ENCODE measurements at places on chromosomes 11 and 22.

GRCh38 chr11:77211594-77212251 lies 83.7 kb downstream of the MYO7A start:
- DNase-seq, result no peak

DNA sequence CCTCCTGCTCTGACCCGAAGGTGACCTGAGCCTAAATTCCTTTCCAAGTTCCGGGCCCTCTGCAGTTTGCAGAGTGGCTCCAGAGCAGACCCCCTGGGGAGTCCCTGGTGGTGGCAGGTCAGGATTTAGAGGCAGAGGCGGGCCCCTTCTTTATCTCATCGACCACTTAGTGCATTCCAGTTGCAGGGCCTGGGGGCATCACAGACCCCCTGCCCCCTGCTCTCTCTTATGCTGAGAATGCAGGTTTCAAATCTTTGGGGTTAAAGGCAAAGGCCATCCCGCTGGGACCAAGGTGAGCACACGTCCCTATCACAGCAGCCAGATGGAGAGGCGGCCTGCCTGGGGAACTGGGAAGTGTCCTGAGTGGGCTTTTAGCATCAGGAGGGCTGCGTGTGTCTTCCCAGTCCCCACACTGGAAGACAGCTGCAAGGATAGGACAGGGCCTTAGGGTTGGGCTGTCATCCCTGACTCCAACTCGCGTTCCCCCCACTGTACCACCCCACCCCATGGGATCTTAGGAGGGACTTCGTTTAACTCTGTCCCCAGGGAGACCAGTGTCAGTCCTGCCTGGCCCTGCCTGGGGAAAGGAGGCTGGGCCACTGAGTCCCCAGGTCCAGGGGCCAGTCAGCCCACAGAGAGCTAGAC lies 11.3 kb downstream of the DERL3 start:
- no peak for DNase-seq

DNA sequence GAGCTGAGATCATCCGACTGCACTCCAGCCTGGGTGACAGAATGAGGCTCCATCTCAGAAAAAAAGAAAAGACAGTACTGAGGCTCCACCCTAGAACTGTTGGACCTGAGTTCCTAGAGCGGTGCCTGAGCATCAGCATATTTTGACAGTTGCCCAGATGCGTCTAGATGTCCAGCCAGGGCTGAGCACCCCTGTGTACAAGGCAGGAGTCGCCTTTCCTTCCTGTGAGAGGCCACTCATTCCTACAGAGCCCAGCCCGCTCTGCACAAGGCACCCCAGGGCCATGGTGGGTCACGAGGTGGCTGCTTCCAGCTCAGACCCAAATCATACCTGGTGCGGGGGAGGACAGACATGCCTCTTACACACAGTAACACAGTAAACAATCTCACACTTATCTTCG lies 15.9 kb downstream of the SAMM50 start:
- no peak for DNase-seq

DNA sequence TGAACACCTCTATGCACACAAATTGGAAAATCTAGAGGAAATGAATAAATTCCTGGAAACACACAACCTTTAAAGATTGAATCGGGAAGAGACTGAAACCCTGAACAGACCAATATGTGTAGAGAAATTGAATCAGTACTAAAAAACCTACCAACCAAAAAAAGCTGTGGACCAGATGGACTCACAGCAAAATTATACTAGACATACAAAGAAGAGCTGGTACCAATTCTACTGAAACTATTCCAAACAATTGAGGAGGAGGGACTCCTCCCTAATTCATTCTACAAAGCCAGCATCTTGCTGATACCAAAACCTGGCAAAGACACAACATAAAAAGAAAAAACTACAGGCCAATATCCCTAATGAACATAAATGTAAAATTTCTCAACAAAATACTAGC lies 54.4 kb upstream of the SEZ6L start:
- DNase-seq, result no peak

- no peak for DNase-seq
These were observed 85.5 kb downstream of the KCNQ1 start for GRCh38 chr11:2530131-2530854.

DNA sequence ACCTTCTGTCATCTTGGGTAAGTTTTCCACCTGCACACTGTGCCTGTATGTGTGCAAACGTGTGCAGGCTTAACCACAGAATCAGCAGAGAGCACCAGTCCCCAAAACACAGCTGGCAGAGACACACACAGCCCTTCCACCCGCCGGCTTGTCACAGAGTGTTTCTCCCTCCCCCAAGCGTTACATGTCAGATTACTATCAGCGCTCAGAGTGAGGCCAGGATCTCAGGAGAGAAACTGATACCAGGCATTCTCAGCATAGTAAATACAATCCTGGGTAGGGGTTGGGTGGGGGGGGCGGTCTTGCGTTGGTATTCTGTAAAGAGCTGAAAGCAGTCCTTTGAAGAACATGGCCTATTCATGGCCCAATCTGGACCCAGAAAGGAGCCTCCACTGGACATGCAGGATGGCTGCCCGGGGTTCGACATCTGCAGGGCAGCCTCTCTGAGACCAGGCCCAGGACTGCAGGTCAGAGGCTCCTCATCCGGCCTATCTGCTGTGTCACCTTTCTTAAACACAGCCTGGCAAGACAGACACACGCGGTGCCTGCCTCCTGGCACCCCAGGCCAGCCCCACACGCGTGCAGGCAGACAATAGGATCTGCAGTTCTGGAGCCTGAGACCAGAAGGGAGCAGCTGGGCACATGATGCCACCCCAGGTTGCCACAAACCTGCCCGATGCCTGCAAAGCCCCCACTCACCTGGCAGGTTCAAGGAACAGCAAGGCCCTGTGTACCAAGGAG lies 1.7 kb downstream of the OSBPL5 start:
- no peak for DNase-seq

DNA sequence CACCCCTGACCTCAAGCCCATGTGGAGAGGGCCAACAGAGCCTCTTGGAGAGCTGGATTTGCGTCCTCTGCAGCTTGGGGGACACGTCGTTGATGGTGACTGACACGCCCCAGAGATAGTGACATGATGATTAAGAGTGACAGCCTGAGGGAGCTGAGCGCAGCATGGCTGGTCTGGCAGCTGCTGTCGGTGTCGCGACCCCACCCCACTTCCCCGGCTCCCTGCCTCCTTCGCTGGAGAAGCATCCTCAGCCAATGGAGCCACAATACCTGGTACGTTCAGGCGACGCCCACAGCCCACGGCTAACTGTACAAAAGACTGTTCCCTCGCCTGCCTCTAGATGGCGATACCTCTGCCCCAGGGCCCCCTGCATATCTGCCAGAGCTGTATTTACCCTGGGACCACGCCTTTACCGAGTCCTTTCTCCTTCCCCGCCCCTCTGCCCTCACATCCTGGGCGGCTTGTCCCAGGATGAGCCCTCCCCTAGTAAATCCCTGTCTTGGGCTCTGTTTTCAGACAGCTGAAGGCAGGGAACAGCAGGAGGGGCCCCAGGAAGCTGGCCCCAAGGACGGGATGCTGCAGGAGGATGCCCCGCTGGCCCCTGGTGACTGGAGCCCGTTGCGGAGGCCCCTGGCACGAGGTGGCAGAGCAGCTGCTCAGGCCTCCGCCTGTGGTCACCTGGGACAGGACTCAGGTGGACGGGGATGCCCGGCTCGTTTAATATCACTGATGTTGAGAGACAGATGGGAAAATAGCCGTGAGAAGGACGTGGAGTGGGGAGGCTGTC lies 90.6 kb downstream of the RPS6KA4 start:
- DNase-seq, result peak; percentile 40

GRCh38 chr11:61684870-61685616 lies 4.9 kb downstream of the DAGLA start:
- DNase-seq, result no peak

DNA sequence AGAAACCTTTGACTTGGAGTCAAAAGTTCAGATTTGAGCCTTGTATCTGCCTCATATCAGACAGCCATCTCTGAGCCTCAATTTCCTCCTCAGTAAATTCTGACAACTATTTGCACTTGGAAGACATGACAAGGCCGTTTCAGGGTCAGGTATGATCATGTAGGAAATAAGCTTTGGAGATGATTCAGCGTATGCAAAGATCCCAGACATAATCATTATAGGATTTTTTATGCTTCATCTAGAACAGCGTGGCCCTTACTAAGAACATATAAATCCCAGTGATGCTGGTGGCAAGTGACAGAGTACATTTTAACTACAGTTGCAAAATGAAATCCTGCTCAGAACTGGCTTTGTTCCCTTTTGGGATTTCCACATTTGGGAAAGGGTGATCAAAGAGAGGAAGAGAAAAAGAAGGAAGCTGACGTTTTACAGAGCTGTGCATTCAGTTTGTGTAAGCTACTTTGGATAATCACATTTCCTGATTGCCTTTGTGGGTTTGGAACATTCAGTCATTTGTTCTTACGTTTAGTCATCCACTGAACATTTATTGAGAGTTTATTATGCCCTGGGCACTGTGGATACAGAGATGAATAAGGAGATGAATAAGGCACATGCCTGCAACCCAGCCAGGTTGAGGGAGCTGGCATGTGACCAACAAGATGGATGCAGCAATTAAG lies 81.9 kb upstream of the HEPHL1 start:
- DNase-seq, result peak; percentile 8

DNA sequence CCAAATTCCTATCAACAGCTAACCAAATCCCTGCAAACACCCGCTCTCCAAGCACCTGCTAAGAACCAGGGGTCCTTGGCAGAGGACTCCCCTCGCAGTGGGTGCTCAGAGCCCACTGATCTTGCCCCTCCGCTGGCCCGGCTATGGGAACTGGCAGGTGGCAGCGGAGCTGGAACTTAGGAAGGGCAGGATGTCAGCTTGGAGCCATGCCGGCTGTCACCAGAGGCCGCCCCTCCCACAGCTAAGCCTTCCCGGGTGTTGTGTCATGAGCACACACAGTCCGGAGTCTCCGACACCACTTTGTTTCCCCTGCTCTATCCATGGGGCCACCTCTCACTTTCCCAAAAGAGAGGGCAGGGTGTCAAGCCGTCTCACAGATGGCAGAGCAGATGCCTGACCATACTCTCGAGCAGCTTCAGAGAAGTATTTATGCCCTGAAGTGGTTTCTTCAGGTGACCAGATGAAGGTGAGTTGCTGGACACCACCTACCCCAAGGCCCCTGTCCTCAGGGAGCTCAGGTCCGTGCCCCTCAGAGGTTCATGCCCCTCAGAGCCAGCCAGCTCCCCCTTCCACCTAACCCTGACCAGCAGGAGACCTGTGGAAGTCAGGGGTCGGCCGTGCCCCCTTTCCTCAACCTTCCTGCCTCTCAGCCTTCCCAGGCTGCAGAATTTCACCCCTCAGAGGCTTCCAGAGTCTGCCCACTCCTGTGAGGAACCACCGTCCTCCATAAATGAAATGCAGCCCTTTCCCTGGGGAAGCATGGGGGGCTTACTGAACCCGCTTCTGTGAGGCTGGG lies 545.7 kb upstream of the B3GAT1 start:
- no peak for DNase-seq

GRCh38 chr11:79439410-79439885 lies 1.4 kb downstream of the TENM4 start:
- DNase-seq, result no peak

DNA sequence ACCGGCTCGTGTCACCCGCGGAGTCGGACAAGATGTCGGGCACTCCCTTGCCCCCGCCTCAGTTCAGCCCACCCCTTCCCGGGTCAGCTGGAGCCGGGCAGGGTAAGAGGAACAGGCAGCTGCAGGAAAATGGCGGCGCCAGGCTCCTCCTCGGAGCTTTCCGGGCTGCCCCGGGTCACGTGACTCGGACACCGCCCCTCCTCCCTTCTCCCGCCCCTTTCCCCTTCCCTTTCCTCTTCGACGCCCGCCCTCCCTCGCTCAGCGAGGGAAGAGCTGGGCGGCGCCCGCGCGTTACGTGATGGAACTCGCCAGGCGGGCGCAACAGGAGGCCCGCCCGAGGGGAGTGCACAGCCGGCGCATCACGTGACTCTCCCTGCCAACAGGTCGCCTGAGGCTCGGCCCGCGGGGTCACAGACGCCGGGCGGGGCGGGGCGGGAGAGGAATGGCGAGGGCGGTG lies at the start of gene PICALM:
TSS of gene PICALM (minus strand) at position 134 of the 457 bp plus-strand sequence. CDS start 304 bp downstream, outside the sequence.
- DNase-seq, result peak; percentile 99

GRCh38 chr11:69495441-69496201 lies 14.2 kb downstream of the LINC01488 start:
- no peak for DNase-seq

- no peak for DNase-seq
These were observed 24.1 kb upstream of the APLNR start for GRCh38 chr11:57260937-57261783.

DNA sequence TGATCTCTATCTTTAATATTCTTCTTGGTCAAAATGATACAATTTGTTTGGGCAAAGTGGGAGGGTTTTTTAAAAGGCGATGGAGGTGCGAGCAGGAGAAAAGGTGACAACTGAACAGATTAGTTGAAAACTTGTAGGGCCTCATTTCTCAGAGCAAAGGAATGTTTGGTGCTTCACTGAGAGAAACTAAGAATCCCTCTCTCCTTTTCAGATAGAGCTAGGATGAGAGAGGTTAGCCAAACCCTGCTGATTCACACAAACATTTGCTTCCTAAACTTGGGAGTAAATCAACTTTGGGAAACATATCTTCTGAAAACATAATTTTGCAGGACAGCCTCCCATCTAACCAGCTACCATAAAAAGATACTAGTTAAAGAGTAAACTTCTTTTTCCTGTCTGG lies 57.0 kb downstream of the PHF21A start:
- no peak for DNase-seq

- DNase-seq, result no peak
These were observed 6.1 kb downstream of the MIAT start for GRCh38 chr22:26663374-26663923.

DNA sequence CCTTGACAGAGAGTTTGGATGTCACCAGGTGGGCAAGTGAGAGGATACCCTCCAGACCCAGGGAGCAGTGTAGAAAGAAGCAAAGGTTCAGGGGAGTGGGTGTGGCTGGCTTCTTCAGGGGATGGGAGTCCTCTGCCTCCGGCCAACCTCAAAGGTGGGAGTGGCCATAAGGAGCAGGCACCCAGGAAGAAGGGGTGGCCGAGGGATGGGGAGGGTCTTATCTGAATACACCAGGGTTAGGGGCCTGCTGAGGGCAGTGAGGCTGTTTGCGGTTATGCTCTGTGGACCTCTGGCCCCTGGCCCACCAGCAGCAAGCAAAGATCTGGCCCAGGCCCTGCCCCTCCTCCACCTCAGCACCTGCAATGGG lies 6.2 kb downstream of the NFAM1 start:
- DNase-seq, result no peak

GRCh38 chr11:30432178-30432577 lies 109.3 kb downstream of the ARL14EP start:
- no peak for DNase-seq
